Activated T-helper 1 cell treated with anti-CD3 and anti-CD28 coated beads, Interleukin-2, amount 50 U/mL, for 16 hours (primary cell): ENCODE measurements at places on chromosomes 11 and 22.
A peak's percentile ranks its signal among the peaks of the same experiment; 100 is the strongest.

GRCh38 chr22:27139935-27140511 is 482.6 kb downstream of the MIAT start:
- DNase-seq: no peak

DNA sequence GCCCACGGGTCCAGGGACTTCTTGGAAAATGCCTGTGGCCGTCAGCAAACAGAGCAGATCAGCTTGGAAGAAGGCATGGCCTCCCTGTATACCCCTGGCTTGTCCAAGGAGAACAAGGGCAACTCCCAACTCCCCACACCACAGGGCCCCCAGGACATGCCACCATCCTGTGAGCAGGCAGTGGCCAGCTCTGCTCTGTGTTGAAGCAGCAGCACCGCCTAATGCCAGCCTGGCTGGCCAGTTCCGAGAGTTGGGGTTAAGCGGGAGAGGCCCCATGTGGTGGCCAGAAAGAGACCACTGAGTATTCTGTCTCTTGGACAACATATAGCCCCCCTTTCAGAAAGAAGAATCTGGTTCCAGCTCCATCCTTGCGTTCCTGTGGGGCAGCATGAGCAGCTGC is 209.2 kb downstream of the CTTN start:
- no peak for DNase-seq

GRCh38 chr11:17697175-17697949 is 22.0 kb upstream of the MYOD1 start:
- no peak for DNase-seq

- no peak for DNase-seq
Observed at GRCh38 chr22:45265535-45265934, 19.2 kb upstream of the UPK3A start.

- DNase-seq: no peak
Observed at GRCh38 chr22:46203601-46203980, 46.5 kb downstream of the CDPF1 start.

GRCh38 chr11:57479021-57479663 is 18.8 kb downstream of the RTN4RL2 start:
- no peak for DNase-seq

GRCh38 chr11:1302461-1303125 is 6.8 kb downstream of the TOLLIP start:
- no peak for DNase-seq

GRCh38 chr11:74630043-74630442 is 37.7 kb downstream of the POLD3 start:
- DNase-seq: no peak

DNA sequence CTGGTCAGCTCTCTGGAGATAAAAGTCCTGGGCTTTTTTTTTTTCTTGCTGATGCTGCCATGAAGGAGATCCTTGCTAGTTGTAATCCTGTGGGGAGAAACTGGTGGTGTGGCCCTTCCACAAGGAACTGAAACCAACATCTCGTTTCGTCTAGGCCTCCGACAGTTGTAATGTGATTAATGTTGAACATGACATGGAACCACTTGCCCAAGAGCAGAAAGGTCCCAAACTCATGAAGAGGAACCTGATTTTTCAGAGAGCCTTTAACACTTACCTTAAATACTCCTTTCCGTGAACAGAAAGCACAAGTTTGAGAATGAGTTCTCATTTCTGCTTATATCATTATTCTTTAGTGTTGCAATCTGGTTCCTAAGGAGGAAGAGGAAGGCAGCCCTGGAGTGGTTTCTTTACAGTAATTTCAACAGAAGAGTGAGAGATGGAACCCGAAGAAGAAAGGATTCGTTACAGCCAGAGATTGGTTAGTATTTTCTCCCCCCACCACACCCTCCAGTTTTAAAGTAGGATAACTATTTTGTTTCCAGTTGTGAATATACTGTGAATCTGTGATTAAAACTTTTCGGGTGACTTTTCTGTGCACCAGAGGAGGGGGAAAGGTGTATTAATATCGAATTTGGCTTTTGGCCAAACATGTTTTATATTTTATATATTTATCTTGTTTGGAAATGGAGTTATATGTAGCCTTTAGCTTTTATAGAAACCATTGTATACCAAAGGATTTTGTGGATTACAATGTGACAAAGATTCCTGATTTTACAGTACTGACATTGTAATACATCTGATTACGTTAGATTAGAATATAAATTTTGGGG is 2.0 kb downstream of the KDM2A start:
- DNase-seq: no peak

DNA sequence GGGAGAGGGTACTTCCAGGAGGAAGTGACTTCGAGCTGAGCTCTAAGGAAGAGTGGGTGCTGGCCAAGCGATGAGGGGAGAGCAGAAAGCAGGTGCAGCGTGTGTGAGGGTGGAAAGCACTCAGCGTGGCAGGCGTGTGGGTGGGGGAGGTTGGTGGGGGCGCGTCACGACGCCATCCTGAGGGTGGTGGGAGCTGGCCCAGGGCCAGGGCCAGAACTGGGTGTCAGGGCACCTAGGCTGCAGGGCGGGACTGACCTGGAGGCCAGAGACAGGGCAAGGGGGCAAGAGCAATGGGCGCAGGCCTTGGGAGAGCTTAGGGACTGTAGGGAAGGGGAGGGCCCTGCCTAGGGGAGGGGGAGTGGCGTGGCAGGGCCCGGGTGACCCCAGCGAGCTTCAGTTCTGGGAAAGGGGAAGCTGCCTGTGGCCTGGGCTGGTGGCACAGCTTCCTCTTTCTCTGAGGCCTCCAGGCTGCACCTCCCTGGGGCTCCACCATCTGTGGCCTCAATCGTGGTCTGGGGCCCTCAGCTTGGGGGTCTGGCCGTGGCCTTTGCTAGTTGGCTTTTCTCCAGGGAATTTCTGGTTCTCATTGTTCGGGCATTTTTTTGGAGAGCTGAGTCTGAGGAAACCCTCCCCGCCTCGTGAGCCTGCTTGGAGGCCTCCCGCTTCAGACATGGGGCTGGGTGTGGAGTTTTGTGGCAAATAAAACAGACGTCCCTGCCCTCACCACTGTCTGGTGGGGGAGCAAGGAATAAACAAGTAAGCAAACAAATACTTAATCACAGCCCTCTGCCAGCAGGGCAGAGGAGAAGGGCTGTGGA is 8.9 kb downstream of the RELT start:
- DNase-seq: no peak

DNA sequence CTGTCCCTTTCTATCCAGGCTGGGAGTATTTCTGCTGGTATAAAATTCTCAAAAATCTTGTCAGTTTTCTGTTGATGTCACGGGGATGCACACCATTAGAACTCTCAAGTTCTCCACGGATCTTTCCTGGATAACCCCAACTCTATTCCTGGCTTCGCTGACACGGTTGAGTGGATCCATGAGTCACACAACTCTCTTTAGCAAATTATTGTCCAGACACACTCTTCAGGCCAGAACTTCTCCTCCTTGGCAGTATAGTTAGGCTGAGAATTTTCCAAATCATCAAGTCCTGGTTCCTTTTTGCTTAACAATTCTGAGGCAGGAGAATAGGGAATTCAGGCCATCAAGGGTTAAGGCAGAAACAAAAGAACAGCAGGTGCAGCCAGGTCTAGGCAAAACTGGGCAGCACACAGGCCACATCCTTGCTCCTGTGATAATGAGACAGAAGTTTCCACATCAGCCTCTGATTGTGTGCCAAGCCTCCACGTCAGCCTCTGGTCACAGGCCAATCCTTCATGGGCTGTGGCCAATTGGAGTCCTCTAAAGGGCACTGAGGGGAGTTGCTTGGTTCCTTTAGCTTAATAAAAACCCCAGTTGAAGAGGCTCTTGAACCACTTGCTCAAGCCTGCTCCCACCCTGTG is 5.7 kb upstream of the ACAT1 start:
- no peak for DNase-seq

DNA sequence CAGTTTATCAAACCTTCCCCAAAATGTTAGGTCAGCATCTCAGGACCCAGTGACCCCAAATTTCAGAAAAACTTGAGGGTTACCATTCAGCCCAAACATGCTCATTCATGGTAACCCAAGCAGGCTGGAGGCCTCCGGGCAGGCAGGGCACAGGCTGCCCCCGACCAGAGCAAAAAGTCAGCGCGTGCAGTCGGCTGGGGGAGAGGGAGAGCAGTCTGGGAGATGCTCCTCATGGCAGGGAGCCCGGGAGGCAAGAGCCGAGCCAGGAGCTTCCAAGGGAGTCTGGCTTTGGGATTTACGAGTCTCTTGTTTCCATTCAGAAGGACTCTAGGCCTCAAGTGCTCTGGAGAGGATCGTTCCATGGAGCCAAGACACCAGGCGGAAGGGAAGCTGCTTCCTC is 45.7 kb downstream of the RPUSD4 start:
- no peak for DNase-seq

DNA sequence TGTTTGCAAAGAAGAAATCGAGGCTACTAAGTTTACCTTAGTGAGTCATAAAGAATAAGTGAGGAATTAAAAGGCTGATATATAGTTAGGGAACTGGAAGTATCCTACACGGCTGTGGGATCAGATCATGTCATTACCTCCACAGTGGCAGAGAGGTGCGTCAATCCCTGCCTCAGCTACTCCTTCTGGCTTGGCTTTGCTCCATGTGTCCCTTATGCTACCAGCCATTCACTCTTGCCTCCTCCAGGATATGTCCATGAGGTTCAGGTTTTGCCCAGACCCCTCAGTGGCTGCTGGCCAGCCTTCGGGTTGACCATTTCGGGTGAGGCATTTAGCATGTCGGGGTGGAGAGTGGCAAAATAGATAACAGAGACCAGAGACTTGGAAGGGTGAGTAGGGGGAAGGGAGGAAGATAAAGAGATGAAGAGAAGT is 153.4 kb downstream of the LDLRAD3 start:
- DNase-seq: no peak

- DNase-seq: peak; percentile 91
Observed at GRCh38 chr11:73597956-73598718, at the start of gene FAM168A. Gene FAM168A (minus strand): TSS chr11:73598112. CDS start chr11:73468474, 129,638 bp downstream.

- no peak for DNase-seq
Observed at GRCh38 chr11:11243590-11244469, 109.2 kb downstream of the CSNK2A3 start.

DNA sequence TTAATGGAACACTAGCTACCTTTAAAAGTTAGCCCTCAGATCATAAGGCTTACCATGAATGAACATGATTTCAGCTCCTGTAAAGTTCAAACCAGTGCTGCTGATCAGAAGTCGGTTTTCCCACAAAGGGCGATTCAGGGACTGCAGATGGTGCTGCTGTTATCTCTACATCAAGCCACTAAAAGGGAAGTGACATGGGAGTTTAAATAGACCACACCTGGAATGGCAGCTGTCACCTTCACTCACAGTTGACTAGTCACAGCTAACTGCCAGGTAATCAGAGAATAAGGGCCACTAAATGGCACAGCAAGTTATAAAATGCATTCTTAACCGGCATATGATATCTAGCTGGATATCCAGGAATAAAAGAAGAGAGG is 581.1 kb upstream of the ARHGAP42 start:
- no peak for DNase-seq

GRCh38 chr11:61869429-61869707 is 22.0 kb downstream of the FADS3 start:
- DNase-seq: no peak

GRCh38 chr22:43005106-43005505 is 9.8 kb downstream of the PACSIN2 start:
- DNase-seq: no peak

DNA sequence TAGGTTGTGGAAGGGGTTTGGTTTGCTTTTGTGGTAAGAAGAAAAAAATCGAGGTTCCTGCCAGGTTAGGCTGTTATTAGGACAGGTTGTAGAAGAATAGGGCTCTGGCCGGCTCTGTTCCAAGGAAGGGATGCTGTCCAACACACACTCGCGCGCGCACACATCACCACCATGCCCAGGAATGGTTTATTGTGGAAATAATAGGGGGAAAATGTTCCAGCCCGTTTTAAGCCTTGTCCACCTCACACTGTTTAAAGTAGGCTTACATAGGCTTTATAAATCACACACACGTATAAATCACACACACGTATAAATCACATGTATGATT is 1.2 kb upstream of the ARHGAP20 start:
- no peak for DNase-seq

DNA sequence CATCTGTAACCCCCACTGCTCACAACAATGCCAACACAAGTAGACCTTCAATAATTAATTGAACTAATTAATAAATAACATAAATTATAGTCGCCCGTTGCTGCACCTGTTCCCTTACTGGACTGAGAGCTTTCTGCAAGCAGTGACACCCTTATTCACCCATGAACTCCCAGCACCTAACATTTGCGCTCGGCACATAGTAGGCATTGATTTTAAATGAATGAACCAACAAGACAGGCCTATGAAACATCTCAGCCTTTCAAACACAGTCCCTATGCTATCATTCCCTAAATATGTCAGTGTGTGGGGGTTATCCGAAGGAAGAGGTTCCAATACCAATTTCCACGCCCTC is 1.1 kb downstream of the THAP12 start:
- DNase-seq: no peak

- no peak for DNase-seq
Observed at GRCh38 chr11:119254239-119254638, 48.1 kb downstream of the CBL start.

DNA sequence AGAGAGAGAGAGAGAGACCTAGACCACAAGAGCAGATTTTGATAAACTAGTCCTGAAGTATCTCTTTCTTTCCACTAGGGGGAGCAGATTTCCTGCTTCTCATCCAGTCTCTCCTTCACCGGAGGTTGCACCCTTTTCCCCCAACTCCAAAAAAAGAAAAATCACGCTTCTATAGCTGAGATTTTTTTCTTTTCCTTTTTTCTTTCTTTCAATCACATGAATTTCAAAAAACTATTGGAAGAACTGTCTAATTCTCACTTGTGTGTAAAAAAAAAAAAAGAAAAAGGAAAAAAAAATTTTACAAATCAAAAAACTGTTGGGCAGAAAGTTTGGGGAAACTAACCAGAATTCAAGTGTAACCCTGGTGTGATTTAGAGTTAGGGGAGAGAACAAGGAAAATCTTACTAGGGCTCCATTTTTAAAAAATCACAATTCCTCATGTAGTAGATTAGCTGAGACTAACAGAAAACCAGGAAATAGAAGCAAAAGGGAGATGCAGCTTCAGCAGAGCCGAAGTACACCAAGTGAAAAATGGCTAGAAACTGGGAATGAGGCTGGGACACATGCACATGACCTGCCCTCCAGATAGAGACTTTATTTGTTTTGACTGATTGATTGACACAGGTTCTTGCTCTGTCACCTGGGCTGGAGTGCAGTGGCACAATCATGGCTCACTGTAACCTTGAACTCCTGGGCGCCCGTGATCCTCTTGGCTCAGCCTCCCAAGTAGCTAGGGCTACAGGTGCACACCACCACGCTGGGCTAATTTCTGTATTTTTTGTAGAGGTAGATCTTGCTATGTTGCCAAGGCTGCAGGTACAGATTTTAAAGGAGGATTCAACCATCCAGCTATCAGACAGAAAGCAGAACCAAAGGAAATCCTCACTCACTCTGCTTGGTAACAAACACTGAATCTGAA is 27.1 kb downstream of the SDHD start:
- no peak for DNase-seq

DNA sequence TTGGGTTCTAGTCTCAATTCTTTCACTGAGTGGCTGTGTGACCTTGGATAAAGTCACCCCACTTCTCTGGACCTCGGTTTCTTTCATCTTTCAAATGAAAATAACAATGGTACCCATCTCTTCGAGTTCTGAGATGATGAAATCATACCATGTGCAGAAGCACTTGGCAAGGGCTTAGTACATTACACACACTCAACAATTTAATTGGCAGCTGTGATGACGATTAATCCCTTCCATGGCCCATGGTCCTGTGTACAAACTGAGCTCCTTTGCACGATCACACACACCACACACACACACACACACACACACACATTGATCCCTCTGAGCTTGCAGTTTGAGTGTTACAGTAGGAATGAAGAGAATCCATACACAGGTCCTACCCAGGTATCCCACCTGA is 103.4 kb upstream of the ASPHD2 start:
- DNase-seq: no peak

GRCh38 chr22:48084041-48084728 is 1321.7 kb downstream of the TBC1D22A start:
- no peak for DNase-seq

GRCh38 chr11:12167061-12168000 is 56.9 kb downstream of the MICAL2 start:
- no peak for DNase-seq
